ENCODE measurements at places on chromosomes 2 and 18.
A peak's percentile ranks its signal among the peaks of the same experiment; 100 is the strongest.

DNA sequence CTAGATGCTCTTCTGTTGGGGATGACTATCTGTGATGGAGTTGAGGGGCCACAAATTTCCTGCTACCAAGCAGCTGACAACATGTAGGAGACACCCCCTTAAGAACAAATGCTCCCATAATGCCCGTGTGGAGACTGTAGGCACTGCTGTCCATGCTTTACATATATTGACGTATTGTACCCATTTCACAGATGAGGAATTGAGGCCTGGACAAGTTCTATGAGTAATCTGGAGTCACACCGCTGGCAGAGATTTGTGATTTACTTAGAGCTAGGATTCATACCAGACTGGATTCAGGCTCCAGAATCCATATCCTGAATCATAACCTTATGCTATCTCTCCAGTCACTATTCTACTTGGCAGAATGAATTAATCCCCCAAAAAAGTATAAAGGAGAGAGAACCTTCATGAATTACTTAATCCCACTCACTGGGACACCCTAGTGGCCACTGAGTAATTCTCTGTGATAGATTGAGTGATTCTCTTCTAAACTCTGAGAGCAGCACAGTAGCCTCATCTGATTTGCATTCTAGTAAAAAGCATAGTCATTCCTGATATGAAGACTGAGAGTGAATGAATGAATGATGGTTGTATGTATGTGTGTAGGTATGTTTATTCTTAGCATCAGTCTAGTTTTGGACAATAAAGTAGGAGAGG lies 460.7 kb upstream of the MEIS1 start:
- ATAC-seq: no peak

- ATAC-seq: no peak
Observed at GRCh38 chr18:63128237-63128974, 191.2 kb downstream of the BCL2 start.

- ATAC-seq: no peak
Observed at GRCh38 chr2:60675301-60675700, 80.8 kb upstream of the PAPOLG start.

DNA sequence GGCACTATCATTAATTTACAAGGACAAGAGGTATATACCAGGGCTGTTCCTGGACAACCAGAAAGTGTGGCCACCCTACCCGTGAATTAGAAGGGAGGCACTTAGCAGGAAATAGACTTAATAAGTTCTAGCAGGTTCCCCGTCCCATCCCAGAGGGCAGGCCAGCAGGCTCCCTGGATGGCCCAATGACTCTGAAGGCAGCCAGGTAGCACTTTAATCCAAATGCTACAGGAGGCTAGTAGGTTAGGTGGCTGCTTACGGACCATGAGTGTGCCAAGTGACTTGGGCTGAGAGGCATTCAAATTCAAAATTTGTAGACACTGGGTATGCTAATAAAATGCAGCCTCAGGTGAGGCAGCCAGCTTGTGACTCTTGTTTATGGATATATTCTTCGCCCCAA lies 123.9 kb downstream of the UXS1 start:
- no peak for ATAC-seq

DNA sequence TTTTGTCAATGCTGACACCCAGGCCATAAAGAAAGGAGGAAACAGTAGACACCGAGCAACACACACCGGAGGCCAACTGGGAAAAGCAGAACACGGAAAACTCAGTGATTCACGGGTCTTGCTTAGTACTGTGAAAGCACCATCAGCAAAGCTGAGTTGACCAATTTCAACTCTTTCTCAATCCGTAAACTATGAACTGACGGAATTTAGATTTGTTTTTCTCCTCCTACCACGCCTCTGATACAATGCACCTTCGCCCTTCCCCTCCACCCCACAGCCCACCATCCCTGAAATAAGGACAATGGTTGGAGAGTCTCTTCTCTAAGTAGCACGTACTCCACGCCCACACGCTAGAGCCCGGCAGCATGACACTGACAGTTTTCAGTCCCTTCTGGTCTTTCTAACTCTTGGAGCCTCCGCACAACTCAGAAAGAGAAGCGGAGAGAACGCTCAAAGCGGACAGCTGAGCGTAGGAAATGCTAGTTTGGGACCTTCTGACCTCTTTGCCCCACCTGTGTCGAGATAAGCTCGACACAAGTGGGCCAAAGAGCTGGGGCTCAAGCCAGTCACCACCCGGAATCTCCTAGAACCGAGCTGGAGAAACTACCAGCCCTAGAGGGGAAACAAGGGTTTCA lies 669 bp downstream of the LNPK start:
- peak; percentile 54 for ATAC-seq

DNA sequence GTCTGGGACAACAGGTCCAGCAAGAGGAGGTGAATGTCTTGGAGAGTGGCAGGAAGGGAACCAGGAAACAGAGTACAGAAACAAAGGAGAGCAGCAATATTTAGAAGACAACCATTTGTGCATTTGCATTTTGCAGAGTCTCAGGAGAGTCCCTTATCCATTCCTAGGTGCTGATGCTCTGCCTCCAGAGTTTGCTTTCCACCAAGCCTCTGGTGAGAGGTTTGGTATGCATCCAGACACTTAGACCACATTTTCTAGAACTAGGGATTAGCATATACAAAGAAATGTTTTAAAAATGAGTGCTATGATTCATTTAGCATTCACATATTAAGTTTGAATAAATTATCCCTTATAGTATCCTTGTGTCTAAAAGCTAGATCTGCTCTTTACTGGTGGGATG lies 18.5 kb upstream of the LRATD1 start:
- ATAC-seq: no peak

DNA sequence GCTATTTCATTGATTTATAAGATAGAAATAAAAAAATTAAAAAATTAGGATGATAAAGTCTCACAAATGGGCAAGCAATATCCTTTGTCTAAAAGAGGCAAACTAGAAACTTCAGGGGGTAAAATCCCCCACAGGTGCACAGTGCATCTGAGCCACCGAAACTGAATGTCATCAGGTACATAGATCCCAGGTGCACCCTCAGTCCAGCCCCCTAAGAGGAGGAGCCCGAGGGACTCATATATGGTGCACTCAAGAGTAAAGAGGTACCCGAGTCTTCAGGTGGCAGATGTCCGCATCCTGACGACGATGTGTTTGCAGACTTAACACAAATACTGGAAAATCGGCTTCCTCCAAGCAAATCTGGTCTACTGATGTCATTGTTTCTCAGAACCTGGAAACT lies 11.3 kb downstream of the QPCT start:
- ATAC-seq: no peak

- ATAC-seq: no peak
Observed at GRCh38 chr2:151630372-151630771, 103.9 kb downstream of the NEB start.

- ATAC-seq: no peak
Observed at GRCh38 chr18:2102022-2102421, 469.3 kb downstream of the METTL4 start.

DNA sequence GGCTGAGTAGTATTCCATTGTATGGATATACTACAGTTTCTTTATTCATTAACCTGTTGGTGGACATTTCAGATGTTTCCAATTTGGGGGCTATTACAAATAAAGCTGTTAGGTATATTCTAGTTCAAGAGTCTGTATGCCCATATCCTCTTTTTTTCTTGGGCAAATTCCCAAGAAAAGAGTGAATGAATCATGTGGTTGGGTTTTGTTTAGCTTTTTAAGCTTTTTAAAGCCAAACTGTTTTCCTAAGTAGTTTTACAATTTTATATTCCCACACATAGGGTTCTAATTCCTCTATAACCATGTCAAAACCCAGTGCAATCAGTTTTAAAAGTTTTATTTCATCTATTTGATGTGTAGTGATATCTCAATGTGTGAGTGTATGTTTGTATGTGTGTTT lies 44.9 kb upstream of the BAZ2B start:
- no peak for ATAC-seq

- no peak for ATAC-seq
Observed at GRCh38 chr2:240231838-240232244, 91.4 kb upstream of the OTOS start.

- ATAC-seq: peak; percentile 27
Observed at GRCh38 chr2:96554293-96555145, 18.0 kb downstream of the ARID5A start.

GRCh38 chr2:212692466-212692865 lies 153.9 kb upstream of the ERBB4 start:
- no peak for ATAC-seq

- ATAC-seq: no peak
Observed at GRCh38 chr2:120241684-120242083, 11.0 kb upstream of the RALB start.

DNA sequence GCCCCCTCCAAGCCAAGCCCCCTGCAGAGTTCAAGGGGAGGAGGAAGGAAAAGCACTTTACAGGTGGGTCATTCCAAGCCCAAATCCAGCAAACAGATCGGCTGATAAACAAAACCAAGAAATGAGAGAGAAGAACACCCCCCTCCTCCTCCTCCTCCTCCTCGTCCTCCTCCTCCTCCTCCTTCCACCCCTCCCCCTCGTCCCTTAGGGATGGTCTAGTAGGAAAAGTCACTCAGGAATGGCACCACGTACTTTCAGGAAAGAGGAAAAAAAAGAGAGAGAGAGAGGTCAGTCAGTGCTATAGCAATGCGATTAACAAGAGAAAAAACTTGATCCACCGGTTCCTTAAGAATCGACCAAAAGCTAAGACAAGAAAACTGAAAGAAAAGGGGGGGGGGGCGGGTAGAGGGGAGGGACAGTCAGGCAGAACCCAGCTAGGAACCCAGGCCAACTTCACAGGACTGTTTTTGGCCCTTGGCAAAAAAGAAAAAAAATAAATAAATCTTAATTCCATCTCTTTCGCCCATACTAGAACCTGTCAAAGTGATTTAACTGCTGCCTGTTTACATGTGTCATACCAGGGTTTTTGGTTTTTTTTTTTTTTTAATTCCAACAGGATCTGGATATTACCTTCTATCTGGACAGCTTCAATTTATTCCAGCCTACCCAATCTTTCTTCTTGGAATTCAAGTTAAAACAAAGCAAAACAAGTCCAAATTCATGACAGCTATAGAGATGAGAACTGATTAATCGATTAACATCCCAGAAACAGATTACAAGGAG lies 906 bp downstream of the IKZF2 start:
- ATAC-seq: no peak

DNA sequence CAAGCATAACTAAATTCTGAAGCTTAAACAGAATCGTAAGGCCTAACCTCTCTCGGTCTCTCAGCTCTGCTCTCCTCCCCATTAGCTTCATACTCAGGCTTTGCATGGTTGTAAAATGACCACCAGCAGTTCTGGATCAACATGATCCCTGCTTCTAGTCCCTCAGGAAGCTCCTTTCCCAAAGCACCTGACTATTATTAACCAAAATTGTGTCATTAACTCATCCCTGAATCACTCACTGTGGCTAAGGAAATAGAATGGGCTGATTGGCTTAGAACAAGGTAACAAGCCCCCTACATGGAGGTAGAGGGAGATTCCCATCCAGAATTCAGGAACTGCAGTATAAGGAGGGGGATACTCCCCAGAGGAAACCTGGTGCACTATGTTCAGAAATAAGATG lies 448.3 kb downstream of the ARHGAP15 start:
- no peak for ATAC-seq

Measured in activated T-helper 17 cell treated with anti-CD3 and anti-CD28 coated beads, Interleukin-2, amount 50 U/mL, for 72 hours (primary cell).